ENCODE measurements at places on chromosomes 13 and 19.

DNA sequence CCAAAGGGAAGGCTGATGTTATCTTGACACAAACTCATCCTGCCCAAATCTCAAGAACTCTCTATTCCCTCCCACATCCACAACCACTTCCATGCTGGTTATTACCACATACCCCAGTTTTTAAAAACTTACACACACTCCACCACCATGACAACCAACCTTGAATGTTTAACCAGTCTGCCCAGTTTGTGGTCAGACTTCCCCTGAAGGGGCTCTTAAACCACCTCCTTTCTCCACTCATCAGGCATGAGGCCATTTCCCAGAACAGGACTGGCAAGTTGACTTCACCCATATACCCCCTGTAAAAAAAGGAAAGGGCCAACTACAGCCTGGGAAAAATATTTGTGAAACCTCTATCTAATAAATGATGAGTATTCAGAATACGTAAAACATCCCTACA, 12.4 kb upstream of the ZSCAN4 start:
- no peak for DNase-seq

- no peak for DNase-seq
Observed at GRCh38 chr19:54429176-54429495, 13.9 kb downstream of the TTYH1 start.

DNA sequence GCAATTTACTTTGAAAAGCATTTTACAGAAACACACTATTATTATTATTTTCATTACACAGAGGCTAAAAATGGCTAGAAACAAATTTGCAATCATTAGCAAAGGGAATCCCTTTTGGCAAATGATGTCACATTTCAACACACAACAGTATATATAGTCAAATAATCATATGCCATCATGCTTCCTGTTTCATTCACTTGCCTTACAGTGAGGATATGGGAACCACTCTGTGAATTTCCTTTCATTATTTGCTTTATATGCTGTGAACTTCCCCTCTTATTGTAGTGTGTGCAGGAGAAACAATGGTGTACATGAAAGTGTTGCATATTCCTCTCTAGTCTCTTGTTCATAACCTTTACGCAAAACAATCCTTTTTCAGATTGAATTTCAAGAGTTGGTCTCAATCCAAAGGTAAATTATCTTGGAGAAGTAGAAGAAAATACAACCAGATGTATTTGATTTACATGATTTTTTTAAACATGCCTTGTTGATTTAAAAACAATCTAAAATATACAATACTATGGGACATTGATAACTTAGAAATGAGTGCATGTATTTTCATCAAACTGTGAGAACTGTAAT, 657.3 kb downstream of the EFNB2 start:
- no peak for DNase-seq

GRCh38 chr19:56476651-56477428, at the start of gene ZNF667:
Gene ZNF667 (minus strand): TSS chr19:56477345. CDS start chr19:56462370, 14,975 bp downstream.
- no peak for DNase-seq

DNA sequence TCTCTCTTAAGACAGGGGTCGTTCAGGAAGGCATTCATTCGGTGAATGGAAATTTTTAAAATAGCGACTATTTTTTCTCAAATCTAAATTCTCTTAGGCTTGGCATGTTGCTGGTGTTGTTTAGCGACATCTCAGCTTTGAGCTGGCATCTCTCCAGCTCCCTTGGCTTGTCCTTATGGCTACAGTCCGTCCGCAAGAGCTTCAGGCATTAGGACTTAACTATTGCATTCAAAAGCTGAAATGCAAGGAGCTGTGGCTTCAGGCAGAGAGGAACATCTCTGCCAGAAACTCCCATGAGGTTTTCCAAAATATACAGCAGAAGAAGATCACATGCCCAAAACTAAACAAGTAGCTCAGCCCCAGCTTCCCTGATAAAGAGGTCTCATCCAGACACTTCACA, 578.5 kb downstream of the EFNB2 start:
- DNase-seq, result no peak

DNA sequence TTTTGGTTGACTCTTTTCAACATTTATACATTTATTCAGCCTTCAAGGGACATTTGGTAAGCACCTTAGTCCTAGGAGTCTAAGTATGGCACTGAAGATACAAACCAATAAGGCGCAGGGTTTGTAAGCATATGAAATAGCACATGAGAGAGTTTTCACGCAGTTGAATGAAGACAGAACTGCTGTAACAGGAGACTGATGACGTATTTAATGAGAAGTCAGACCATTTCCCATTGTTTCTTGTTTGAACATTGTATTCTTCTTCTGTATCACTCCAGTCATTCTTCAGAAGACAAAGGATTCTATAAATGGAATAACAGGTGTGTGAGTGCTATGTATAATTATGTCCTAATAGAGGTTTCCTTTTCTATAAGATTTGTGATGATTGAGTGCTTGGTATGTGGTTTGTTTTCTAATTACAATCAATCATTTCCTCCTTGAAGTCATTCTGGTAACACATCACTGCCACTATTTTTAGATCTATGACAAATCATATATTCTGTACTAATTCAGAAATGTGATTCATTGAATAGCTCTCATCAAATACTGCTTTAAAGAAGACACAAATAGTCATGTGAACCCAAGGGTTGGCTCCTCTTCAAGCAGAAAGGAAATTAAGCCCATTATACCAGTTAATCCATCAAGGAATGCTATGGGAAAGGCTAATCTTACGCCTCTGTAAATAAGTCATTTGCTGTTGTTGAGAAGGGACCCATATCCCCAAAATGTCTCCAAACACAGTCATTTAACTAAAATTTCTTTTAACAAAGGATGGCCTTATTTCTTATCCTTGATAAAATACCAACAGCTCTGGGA, 222.8 kb upstream of the NBEA start:
- DNase-seq, result no peak

- DNase-seq, result no peak
Observed at GRCh38 chr19:3897936-3898335, 17.5 kb downstream of the ATCAY start.

GRCh38 chr13:79973533-79973963, 367.4 kb downstream of the SPRY2 start:
- DNase-seq, result no peak

DNA sequence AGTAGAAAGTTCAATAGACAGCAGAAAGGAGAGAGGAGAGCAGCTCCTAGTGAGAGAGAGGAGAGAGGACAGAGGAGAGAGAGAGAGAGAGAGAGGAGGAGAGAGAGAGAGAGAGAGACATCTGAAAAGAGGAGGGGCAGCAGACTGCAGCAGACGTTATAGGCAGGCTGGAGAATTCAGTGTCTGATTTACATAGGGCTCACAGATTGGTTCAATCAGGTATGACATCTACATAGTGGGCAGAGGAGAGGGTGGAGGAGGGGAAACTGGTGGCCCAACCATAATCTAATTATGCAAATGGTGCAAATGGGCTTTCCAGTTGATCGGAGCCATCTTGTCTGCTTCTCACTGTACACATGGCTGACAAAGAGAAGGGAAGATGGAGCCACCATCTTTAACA, 221.3 kb upstream of the TRPC4 start:
- no peak for DNase-seq

GRCh38 chr19:1122972-1123363, 19.2 kb downstream of the GPX4 start:
- no peak for DNase-seq

DNA sequence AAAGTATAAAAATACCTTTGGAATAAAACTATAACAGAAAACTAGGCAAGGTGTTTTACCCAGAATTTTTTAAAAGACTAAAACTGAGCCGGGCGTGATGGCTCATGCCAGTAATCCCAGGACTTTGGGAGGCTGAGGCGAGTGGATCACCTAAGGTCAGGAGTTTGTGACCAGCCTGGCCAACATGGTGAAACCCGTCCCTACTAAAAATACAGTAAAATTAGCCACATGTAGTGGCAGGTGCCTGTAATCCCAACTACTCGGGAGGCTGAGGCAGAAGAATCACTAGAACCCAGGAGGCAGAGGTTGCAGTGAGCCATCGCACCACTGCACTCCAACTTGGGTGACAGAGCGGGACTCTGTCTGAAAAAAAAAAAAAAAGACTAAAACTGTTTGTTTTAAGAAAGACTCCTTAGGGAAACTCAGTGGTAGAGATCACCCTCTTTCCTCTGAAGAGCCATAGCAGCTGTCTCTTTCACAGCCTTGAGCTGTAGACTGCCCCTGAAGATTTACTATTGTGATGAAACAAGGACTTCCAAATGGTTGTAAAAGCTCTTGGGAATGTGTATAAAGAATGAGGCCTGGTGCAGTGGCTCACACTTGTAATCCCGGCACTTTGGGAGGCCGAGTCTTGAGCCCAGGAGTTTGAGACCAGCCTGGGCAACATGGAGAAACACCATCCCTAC, 14.7 kb upstream of the KCTD4 start:
- DNase-seq, result no peak

DNA sequence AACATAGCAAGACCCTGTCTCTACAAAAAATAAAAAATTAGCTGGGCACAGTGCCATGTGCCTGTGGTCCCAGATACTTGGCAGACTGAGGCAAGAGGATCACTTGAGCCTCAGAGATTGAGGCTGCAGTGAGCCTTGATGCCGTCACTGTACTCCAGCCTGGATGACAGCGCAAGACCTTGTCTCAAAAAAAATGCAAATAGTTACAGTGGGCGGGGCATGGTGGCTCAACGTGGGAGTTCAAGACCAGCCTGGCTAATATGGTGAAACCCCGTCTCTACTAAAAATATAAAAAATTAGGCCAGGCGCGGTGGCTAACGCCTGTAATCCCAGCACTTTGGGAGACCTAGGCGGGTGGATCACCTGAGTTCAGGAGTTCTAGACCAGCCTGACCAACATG, 8.5 kb downstream of the PGLS start:
- no peak for DNase-seq

GRCh38 chr13:90952326-90952725, 395.2 kb upstream of the MIR17HG start:
- DNase-seq, result no peak

- no peak for DNase-seq
Observed at GRCh38 chr19:57900311-57900710, 11.5 kb upstream of the ZNF814 start.
